Activated CD4-positive, alpha-beta T cell treated with anti-CD3 and anti-CD28 coated beads, Interleukin-2, amount 50 U/mL, for 16 hours (primary cell): ENCODE measurements at places on chromosomes 6 and 20.

- no peak for DNase-seq
Observed at GRCh38 chr6:93305088-93305487, 114.3 kb downstream of the EPHA7 start.

GRCh38 chr6:157298216-157298724, 25.0 kb downstream of the TMEM242 start:
- DNase-seq, result no peak

DNA sequence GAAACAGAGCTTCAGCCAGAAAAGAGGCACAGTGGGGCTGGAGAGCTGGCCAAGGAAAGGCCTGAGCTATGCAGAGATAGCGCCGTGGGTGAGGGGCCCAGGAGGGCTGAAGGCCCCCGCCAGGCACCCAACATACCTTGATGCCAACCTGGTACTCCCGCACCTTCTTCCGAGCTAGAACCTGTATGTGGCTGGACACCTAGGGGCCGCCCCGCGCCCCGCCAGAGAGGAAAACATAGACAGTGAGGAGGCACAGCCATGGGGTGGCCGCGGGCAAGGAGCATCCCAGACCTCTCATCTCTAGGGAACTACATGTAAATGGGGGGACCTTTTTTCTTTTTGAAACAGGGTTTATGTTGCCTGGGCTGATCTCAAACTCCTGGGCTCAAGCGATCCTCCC, 12.0 kb downstream of the RPL10A start:
- DNase-seq, result no peak

DNA sequence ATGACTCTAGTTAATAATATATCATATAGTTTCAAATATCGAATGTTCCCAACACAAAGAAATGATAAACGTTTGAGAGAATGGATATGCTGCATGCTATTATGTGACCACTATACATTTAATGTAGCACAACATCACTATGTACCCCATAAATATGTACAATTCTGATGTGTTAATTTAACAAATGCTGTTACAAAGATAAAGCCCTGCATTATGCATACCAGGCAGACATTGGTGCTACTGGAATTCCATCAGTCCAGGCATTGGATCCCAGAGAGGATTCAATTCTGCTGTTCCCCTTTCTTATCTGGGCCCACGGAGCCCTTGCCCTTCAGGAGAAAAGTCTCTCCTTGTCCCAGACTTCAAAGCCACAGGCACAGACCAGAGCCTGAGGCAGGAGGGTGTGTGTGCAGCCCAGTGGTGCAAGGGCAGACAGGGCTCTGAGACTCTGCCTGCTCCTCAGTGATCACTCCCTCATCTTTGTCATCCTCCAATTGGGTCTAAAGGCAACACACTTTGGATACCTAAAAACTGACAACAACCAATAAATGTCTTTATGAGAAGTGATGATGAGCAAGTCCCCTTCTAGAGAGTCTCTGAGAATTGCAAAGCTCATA, 45.2 kb downstream of the PSMG4 start:
- no peak for DNase-seq

GRCh38 chr6:14396826-14397517, 279.4 kb downstream of the CD83 start:
- no peak for DNase-seq

DNA sequence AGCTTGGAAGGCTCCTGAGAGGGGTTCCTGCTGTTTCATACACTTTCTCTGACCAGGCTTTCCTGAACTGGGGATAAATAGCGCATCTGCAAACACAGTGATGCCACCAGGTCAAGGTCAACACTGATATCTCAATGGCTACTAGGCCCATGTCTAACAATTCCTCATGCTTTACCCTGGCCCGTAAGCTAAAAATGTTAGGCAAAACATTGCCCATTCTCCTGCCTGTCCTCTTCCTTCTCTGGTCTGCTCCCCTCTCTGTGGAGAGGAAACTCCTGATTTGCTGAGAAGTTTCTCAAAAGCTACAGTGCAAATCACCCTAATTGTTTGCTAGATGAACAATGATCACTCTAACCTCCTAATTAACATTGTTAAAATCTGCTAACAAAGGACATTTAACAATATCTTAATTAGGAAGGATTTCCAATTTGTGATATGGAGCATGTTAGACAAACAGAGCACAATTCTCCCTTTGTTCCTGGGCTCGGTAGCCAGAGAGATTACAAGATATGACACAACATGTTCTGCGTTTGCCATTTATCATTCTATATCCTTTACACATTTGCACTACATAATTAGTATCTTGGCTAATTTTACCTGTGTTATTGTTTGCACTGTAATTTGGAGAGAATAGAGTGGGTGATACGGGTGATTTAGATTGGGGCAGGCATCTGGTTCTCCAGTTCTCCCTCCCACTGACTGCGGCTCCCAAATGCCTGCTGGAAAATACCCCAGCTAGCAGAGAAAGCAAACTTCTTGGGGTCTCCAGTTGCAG, 266.8 kb downstream of the CD83 start:
- no peak for DNase-seq

DNA sequence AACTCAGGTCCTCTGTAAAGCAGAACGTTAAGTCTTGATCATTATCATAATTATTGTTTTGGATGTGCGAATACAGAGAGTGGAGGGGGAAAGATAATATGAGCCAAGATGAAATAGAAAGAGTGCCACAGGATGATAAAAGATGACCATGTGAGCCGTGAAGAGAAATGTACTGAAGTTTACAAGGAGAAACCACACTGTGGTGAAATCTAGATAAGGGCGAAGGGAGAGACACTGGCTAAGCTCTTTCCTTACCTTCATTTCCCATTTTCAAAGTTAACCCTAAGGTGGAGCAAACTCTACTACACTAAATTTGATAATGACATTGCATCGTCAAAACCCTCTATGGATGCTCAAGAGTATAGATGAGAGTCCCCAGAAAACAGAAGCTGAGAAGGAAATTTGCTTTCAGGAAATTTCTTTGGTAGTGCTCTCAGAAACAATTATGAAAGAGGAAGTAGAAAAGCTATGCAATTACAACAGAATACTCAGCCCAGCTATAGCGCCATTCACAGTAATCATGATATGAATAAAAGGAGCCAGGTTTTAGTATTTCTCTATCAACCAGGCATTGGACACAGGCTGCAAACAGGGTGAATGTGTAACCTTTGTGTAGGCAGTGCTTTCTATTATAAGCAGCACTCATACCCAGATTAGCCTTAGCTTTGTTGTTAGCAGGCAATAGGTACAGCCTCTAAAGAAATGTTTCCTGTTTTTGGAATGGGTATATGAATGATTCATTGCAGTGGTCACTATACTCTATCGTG, 1080.7 kb downstream of the GRIK2 start:
- DNase-seq, result no peak

GRCh38 chr6:71419217-71420094, 130.8 kb downstream of the OGFRL1 start:
- DNase-seq, result no peak

GRCh38 chr6:6469074-6469473, 119.4 kb upstream of the LY86 start:
- no peak for DNase-seq

DNA sequence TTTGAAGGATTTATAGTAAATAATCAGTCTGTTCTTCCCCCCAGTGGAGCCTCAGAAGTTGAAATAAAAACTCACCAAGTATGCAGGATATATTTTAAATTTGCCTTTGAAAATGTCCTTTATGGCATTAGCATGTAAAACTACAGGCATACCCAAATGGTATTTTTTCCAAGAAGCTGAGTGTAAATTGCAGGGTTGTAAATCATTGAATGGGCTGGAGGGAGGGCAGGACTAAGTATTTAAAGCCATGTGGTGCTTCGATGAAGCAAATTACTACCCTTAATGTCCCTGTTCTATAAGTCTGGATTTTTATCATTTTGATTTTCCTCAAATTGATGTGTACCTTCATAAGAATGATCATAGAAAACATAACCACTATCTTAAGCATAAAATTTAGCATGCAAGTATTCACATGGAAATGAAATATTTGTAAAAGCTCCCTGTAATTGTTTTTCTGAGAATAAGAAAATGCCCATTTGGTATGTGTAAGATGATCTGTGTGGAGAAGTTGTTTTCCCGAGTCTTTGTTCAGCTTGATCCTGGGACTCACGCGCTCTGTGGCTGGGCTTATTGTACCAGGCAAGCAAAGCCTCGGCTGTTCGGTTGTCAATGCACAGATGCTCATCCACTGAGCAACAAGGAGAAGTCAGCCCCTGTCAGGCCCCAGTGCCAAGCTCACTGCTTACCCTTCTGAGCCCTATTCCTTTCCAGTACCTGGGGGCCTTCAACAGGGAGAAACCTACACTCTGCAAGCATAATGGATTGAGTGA, 66.7 kb downstream of the CD164 start:
- no peak for DNase-seq

GRCh38 chr6:2141644-2142290, 103.6 kb downstream of the GMDS start:
- DNase-seq, result no peak

- DNase-seq, result no peak
Observed at GRCh38 chr20:8116067-8116811, 15.8 kb upstream of the PLCB1 start.

DNA sequence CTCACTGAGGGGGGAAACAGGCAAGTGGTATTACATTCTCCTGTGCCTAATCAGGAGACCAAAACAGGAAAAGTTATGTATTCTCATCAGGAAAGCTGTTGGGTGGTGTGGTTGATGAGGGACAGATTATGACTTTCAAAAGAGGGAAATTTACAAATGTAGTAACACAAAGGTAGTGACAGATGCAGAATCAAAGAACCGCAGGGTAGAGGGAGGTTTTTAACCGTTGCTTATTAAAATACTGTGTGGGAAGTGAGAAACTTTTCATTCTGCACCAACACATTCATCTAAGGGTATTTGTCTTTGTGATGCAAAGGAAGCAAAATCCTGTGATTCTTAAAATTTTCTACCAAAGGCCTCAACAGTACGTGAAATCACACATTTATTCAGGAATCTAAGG, 288.2 kb upstream of the MAN1A1 start:
- no peak for DNase-seq

DNA sequence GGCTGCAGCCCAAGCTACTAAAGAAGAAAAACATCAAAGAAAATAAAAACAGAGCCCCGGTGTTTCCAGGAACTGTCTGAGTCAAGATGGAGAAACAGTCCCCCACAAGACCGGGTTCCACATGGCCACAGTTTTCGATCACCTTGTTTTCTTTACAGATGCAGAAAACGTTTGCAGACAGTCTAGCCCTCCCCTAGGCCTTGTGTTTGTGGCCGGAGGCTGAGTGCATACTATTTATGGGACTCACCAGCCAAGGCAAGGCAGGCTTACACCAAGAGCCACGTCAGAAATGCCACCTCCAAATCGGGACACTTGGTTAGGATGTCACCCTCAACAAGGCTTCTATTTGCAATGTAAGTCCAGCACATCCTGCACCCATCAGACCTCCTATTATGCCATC, 97.3 kb downstream of the BMP7 start:
- no peak for DNase-seq

GRCh38 chr6:25377664-25378063, 98.5 kb downstream of the CARMIL1 start:
- DNase-seq, result no peak

- DNase-seq, result no peak
Observed at GRCh38 chr6:168159506-168159905, 80.5 kb upstream of the FRMD1 start.

GRCh38 chr6:45327956-45328522, at the start of gene RUNX2:
Gene RUNX2, plus strand, starts transcription at chr6:45328330. Its CDS starts 397 bp downstream, at chr6:45328727.
- DNase-seq, result no peak

DNA sequence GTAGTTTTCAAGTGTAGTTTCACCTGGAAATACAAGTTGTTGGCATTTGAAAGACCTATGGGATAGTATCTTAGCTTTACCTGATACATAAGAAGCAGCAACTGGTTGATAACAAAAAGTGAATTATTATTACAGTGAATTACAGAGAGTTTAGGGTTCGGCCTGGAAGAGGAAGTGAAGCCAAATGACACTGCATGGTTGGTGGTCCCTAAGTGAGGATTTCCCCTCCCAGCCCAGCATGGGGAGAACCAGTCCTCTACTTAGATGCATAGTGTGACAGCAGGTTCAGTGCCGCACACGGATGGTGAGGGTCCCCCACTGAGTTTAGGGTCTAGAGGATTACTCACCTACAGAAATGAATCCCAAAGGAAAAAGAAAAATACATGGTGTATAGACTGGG, 18.1 kb downstream of the HLA-DPB1 start:
- DNase-seq, result no peak

DNA sequence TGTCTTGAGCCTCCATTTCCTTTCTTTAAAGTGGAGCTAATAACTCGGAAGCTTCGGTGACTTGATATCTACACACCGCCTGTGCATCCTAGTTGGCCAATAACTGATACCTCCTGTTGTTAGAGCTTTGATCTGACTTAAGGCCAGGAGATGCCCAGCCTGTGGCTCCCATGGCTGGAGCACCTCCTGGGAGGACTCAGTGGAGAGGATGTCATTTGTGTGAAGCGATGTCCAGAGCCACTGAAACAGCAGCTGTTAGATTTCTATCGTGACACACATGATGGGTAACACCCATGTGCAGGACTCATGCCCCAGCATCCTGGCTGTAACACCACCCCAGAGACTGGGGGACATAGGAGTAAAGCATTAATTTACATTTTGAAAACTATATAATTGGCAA, 30.8 kb downstream of the SDCBP2 start:
- DNase-seq, result no peak

DNA sequence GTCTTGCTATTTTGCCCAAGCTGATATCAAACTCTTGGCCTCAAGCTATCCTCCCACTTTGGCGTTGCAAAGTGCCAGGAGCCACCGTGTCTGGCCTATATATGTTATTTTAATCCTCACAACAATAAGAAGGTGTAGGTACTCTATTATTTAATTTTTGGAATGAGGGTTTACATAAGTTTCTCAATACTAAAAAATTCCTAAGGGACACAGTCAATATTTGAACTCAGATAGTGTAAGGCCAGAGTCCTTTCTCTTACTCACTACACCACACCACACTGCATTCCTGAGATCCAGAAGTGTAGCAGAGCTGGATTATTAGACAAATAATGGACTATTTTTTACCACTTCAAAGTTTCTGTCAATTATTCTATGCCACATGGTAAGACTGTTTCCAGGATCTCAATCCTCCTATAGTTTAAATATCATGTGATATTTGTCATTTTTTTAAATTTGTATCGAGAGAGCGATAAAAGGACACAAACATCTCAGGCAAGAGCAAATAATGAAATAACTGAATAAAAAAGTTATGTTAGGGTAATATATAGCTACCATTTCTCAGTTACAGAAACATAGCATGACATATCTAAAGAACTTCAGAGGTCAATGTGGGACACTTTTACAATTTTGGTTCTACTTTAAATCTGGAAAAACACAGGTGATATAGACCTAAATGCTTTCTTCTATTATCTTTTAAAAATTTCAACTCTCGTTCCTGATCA, 162.2 kb upstream of the THEMIS start:
- DNase-seq, result no peak

DNA sequence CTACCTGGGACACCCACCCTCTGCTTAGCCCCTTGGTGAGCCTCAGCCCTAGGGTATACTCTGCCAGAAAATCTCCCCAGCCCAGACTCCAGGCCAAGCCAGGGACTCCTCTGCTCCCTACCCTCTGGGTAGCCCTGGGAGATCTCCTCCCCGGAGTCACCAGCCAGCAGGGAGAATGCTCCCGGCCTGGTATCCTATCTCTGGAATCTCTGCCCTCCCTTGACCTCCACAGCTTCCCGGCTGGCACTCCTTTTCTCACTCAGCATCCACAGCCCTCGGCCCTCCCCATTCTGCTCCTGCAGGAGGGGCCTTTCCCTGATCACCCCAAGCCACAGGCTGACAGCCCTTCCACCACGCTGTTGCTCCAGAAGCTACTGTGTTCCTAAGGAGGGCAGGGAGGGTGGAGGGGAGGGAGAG, 22.6 kb downstream of the NOL4L start:
- no peak for DNase-seq

GRCh38 chr6:4806791-4807190, 30.6 kb downstream of the CDYL start:
- DNase-seq, result no peak
